Memory B cell (primary cell): ENCODE measurements at places on chromosomes 2 and 18.

GRCh38 chr18:9404565-9405060 lies 70.0 kb downstream of the TWSG1 start:
- DNase-seq, result peak; percentile 21

- DNase-seq, result no peak
Observed at GRCh38 chr18:49788327-49788898, 24.9 kb downstream of the ACAA2 start.

DNA sequence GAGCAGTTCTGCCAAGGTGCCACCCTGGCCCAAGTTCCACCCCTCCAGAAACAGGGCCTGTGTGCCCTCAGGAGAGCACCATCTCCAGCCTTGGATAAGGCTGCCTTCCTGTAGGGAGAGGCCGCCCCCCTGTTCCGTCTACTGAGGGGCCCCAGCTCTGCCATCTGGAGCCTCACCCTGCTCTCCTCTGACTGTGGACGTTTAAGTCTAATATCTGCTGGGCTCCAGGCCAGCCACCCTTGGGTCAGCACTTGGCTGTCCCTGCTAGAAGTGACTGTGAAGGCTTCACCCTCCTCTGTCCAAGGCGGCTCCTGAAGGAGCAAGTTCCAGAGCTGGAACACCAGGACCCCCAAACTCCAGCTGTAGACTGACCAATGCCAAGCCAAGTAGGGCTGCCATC lies 26.3 kb downstream of the RHOB start:
- DNase-seq, result no peak

- no peak for DNase-seq
Observed at GRCh38 chr2:168978461-168978861, 52.7 kb downstream of the ABCB11 start.

- peak; percentile 16 for DNase-seq
Observed at GRCh38 chr2:38037757-38038621, 38.0 kb downstream of the CYP1B1 start.

- DNase-seq, result no peak
Observed at GRCh38 chr18:1392865-1393734, 488.4 kb downstream of the ADCYAP1 start.

DNA sequence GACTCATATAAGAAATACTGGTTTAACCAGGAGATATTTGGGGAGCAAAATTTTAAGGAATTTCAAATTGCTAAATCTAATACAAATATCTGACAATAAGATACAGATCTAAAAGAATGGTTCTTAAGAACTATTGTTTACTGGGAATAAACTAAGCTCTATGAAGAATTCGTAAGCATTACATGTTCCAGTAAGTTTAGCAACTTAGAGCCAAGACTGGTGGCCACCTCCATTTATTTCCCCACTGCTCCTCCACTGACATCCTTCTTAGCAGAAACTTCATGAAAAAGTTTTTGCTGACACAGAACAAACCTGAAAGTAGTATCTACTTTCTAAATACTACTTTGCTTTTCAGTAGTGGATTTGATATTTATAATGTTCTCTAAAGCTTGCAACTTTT lies 83.0 kb downstream of the ACSL3 start:
- no peak for DNase-seq

GRCh38 chr2:68722712-68723111 lies 11.9 kb upstream of the ARHGAP25 start:
- no peak for DNase-seq
